ENCODE measurements at places on chromosomes 6 and 20.
A peak's percentile ranks its signal among the peaks of the same experiment; 100 is the strongest.

DNA sequence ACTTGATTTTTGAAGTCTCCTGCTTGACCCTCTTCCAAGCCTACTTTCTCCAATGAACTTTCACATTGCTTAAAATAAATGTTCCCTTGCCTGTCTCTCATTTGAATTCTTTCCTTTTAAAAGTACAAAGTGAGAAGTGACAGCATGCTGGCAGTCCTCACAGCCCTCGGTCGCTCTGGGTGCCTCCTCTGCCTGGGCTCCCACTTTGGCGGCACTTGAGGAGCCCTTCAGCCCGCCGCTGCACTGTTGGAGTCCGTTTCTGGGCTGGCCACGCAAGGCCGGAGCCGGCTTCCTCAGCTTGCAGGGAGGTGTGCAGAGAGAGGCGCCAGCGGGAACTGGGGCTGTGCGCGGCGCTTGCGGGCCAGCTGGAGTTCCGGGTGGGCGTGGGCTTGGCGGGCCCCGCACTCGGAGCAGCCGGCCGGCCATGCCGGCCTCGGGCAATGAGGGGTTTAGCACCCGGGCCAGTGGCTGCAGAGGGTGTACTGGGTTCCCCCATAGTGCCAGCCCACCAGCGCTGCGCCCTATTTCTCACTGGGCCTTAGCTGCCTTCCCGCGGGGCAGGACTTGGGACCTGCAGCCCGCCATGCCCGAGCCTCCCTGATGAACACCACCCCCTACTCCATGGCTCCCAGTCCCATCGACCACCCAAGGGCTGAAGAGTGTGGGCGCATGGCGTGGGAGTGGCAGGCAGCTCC lies 31.9 kb downstream of the SERPINB6 start:
- no peak for DNase-seq

- peak; percentile 10 for DNase-seq
These were observed 13.2 kb downstream of the HDGFL1 start for GRCh38 chr6:22582417-22583205.

- no peak for DNase-seq
These were observed 14.8 kb downstream of the MTHFD1L start for GRCh38 chr6:150880336-150880735.

GRCh38 chr6:10154251-10154650 lies 260.6 kb downstream of the TFAP2A start:
- DNase-seq = no peak

GRCh38 chr6:149851461-149852110 lies 12.6 kb downstream of the LRP11 start:
- peak; percentile 73 for DNase-seq

GRCh38 chr6:170179616-170180324 lies 111.1 kb downstream of the DLL1 start:
- no peak for DNase-seq

- DNase-seq = peak; percentile 99
These were observed 120.2 kb upstream of the RNF24 start for GRCh38 chr20:4135385-4136077.

DNA sequence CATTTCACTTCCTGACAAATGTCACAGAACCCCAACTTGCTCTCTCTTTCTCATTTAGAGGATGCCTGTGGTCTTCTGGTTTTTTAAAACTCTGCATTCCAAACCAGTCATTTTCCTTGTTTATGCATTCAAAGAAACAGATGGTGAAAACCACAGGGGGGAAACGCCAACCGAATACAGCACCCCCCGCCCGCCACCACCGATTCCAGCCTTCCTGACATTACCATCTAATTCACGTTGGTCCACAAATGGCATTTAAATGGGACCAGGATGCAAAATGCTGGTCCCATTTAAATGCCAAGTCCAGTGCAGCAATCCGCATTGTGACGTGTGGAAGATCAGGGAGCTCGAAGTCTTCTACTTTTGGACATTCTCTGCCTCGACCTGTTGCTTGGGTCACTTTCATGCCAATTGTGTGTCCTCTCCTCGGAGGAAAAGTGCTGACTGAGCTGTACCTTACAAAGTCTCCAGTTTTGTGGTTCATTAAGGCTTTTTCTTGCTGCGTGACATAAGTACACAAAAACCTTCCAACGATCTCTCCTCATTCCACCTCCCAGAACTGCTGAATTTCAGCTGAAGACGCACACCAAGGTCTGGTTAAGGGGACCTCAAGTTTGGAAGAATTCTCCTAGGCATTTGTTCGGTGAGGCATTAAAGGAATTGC lies 35.8 kb downstream of the NEDD9 start:
- peak; percentile 96 for DNase-seq
